ENCODE measurements at places on chromosomes 12 and 14.

GRCh38 chr12:107207931-107208525 is 114.7 kb upstream of the CRY1 start:
- H3K27ac ChIP-seq = no peak overlapping the region
- no peaks in the 10 kb centered on the region for H3K4me1 ChIP-seq
- H3K4me3 ChIP-seq = no peak overlapping the region
- H3K36me3 ChIP-seq = no peaks in the 10 kb centered on the region
- no peaks in the 10 kb centered on the region for H3K27me3 ChIP-seq
- no peak for DNase-seq

- DNase-seq = no peak
- H3K4me3 ChIP-seq = no peak overlapping the region
- H3K4me1 ChIP-seq = no peaks in the 10 kb centered on the region
- no peak overlapping the region for H3K27ac ChIP-seq
- peaks cover 15% of the 10 kb centered on the region for H3K36me3 ChIP-seq
These were observed 101.0 kb downstream of the RALGAPA1 start for GRCh38 chr14:35708062-35708461.

GRCh38 chr12:53128780-53129569 is 25.7 kb downstream of the SOAT2 start:
- H3K36me3 ChIP-seq = no peaks in the 10 kb centered on the region
- no peaks in the 10 kb centered on the region for H3K27me3 ChIP-seq
- no peak overlapping the region for H3K4me3 ChIP-seq
- no peaks in the 10 kb centered on the region for H3K4me1 ChIP-seq
- H3K27ac ChIP-seq = no peak overlapping the region
- DNase-seq = no peak

DNA sequence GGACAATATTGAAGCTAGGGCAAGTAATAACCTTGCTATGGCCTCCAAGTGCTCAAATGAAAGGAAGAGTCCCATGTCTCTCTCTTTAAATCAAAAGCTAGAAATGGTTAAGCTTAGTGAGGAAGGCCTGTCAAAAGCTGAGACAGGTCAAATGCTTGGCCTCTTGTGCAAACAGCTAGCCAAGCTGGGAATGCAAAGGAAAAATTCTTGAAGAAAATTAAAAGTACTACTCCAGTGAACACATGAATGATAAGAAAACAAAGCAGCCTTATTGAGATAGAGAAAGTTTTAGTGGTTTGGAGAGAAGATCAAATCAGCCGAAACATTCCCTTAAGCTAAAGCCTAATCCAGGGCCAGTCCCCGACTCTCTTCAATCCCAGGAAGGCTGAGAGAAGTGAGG is 84.1 kb upstream of the PLEKHA5 start:
- no peak overlapping the region for H3K4me3 ChIP-seq
- H3K27ac ChIP-seq = no peak overlapping the region
- H3K4me1 ChIP-seq = peaks cover 2% of the 10 kb centered on the region
- H3K36me3 ChIP-seq = no peaks in the 10 kb centered on the region

DNA sequence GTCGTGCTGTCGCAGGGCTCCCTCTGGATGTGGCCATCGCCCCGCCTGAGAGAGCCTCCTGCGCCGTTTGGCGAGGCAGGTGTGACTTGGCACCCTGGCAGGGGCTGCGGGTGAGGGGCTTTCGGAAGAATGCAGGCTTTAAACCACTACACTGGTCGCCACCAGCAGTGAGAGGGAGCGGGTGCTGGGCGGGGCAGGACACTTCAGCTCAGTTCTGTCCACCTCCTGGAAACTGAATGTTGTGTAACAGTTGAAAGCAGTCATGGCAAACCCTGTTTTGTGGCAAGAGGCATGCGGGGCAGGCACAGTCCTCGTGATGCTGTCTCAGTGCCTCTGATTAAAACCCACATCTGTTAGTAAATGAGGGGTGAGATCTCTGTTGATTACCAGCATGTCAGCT is 55.9 kb downstream of the AACS start:
- no peak overlapping the region for H3K4me3 ChIP-seq
- no peaks in the 10 kb centered on the region for H3K27me3 ChIP-seq
- DNase-seq = peak; percentile 61
- no peak overlapping the region for H3K27ac ChIP-seq
- peaks cover 17% of the 10 kb centered on the region for H3K36me3 ChIP-seq

DNA sequence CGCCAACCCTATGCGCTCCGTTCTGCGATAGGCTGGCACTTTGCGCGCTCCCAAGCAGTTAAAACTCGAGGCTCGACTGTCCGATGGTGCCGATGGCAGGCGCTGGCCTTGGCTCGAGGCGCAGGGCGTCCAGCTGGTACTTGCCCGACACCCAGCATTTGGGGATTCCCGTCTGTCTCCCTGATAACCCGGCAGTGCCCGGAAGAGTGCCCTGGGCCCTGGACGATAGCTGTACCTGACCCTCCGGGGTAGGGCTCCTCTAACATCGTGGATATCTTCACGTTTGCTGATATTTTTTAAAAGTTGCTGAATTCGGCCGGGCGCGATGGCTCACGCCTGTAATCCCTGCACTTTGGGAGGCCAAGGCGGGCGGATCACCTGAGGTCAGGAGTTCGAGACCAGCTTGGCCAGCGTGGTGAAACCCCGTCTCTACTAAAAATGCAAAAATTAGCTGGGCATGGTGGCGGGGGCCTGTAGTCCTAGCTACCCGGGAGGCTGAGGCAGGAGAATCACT is 908 bp upstream of the WIF1 start:
- H3K4me1 ChIP-seq = peaks cover 6% of the 10 kb centered on the region
- H3K27me3 ChIP-seq = peaks cover 42% of the 10 kb centered on the region
- DNase-seq = no peak
- H3K27ac ChIP-seq = no peak overlapping the region
- no peak overlapping the region for H3K4me3 ChIP-seq

GRCh38 chr12:91424506-91424905 is 241.9 kb upstream of the DCN start:
- H3K36me3 ChIP-seq = no peaks in the 10 kb centered on the region
- H3K4me1 ChIP-seq = no peaks in the 10 kb centered on the region
- no peak overlapping the region for H3K4me3 ChIP-seq
- no peak for DNase-seq
- H3K27ac ChIP-seq = no peak overlapping the region
- H3K27me3 ChIP-seq = no peaks in the 10 kb centered on the region

GRCh38 chr14:65334765-65335410 is 77.6 kb upstream of the FUT8 start:
- no peaks in the 10 kb centered on the region for H3K27me3 ChIP-seq
- DNase-seq = no peak
- peaks cover 40% of the 10 kb centered on the region for H3K4me1 ChIP-seq
- peak overlapping the region; percentile 66 for H3K27ac ChIP-seq
- no peak overlapping the region for H3K4me3 ChIP-seq
- H3K36me3 ChIP-seq = no peaks in the 10 kb centered on the region

DNA sequence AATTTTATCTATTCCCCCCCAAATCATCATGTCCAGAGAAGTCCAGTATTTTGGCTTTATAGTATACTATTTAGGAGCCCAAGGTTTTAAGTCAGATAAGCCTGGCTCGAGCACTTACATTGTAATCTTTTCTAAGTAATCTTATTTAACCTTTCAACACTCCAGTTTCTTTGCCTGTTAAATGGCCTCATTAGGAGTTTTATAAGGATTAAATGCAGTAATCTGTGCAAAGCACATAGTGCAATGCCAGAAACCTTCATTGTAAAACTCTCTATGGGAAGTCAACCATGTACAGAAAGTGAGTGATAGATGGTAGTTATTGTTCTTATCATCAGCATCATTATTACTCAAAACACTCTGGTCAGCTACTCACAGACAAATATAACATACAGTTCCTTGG is 1330.4 kb downstream of the SLC16A7 start:
- no peak for DNase-seq
- H3K27ac ChIP-seq = no peak overlapping the region
- no peaks in the 10 kb centered on the region for H3K27me3 ChIP-seq
- no peak overlapping the region for H3K4me3 ChIP-seq

- peaks cover 13% of the 10 kb centered on the region for H3K4me1 ChIP-seq
- DNase-seq = peak; percentile 75
- H3K4me3 ChIP-seq = peak overlapping the region; percentile 67
- no peaks in the 10 kb centered on the region for H3K36me3 ChIP-seq
These were observed 11.4 kb upstream of the DNAL1 start for GRCh38 chr14:73633116-73634010.

DNA sequence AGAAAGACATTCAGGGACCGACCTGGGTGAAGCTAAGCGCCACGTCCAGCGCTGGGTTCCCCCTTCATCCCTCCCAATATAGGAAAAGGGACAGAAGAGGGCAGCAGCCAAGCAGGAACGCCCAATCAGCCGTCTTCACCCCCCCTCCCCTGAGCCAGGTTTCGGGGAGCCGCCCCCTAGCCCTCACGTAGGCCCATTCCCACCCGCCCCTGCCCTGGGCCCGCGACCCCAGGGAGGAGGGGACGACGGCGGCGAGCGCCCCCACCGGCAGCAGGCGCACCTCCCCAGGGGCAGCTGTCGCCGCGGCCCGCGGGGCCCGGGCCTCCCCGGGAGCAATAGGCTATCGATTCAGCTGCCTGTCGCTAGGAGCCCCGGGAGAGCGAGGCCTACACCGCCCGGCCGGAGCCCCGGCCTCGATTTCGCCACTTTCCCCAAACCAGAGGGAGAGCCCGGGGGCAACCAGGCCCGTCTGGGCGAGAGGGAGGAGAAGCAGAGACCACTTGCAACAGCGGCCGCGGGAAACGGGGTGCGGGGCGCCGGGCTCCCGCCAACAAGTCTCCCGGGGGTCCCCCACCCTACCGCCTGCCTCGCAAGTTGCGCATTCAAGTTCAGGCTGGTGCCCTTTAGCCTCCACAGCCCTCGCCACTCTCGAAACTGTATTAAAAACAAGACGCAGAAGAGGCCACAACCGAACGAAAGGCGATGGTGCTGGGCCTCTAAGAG is 1.3 kb downstream of the DCAF5 start:
- no peaks in the 10 kb centered on the region for H3K27me3 ChIP-seq
- peak overlapping the region; percentile 93 for H3K27ac ChIP-seq
- DNase-seq = peak; percentile 84
- peak overlapping the region; percentile 75 for H3K4me3 ChIP-seq

- peak; percentile 71 for DNase-seq
- H3K27me3 ChIP-seq = peaks cover 53% of the 10 kb centered on the region
- peaks cover 60% of the 10 kb centered on the region for H3K4me1 ChIP-seq
- H3K4me3 ChIP-seq = peak overlapping the region; percentile 77
These were observed 2.5 kb upstream of the CCND2 start for GRCh38 chr12:4270831-4271716.

DNA sequence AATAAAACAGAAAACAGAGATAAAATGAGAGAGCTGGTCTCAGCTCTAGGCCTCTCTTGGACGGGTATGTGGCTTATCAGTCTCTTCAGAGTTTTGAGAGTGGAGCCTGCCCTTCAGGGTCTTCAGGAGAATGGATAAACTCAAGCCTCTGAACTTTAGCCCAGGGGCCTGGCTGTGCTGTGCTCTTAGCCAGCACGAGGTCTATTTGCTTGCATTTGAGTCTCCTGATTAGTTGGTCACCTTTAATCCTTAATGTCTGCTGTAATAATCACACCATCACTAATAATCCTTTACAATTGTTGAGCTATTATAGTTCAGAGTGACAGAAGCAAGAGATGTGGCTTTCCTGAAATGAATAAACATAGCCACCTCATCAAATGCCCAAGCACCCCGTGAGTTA is 24.3 kb downstream of the KRT80 start:
- no peak for DNase-seq
- no peaks in the 10 kb centered on the region for H3K27me3 ChIP-seq
- H3K27ac ChIP-seq = no peak overlapping the region
- no peaks in the 10 kb centered on the region for H3K36me3 ChIP-seq
- H3K4me3 ChIP-seq = no peak overlapping the region

DNA sequence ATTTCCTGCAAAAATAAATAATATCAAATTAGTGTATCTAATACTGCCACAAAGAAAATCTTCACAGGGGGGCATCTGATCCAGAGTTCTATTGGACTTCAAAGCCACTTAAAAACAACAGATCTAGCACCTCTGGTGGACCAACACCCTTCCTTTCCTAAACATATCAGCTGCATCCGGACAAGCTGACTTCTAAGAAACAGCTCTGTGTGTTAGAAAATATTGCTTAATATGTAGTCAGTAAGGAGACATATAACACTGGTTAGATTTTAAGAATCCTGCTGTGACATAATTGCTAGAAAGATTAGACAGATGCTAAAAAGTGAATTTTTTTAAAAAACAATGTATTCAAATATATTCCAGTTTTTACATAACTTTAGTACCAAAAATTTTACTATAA is 61.1 kb upstream of the PTPRB start:
- no peaks in the 10 kb centered on the region for H3K27me3 ChIP-seq
- no peak overlapping the region for H3K4me3 ChIP-seq
- DNase-seq = no peak
- no peak overlapping the region for H3K27ac ChIP-seq
- H3K4me1 ChIP-seq = no peaks in the 10 kb centered on the region

DNA sequence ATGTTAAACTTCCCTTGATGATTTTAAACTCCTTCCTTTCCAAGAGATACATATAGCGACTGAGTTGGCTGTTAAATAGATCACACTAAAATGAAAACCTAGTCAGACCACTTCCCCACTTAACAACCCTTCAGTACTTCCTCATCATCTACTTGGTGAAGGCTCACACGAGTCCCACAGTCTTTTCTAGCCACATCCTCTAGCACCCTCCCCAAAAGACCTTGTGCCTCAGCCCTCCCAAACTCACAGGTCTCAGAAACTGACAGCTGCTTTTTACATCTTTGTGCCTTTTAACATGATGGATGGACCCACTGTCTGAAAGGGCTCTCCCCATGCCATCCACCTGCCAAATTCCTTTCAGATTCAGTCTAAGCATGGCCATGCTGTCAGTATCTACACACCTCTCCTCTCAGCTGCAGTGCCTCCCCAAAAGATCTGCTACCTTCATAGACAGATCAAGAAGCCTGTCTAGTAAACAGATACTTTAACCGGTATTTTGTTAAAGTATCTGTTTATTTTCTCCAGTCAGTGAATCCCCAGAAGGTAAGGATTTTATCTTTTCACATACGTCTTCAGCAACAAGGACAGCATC is 65.1 kb upstream of the GPHB5 start:
- H3K27me3 ChIP-seq = no peaks in the 10 kb centered on the region
- no peak overlapping the region for H3K4me3 ChIP-seq
- H3K36me3 ChIP-seq = peaks cover 83% of the 10 kb centered on the region
- H3K4me1 ChIP-seq = no peaks in the 10 kb centered on the region

DNA sequence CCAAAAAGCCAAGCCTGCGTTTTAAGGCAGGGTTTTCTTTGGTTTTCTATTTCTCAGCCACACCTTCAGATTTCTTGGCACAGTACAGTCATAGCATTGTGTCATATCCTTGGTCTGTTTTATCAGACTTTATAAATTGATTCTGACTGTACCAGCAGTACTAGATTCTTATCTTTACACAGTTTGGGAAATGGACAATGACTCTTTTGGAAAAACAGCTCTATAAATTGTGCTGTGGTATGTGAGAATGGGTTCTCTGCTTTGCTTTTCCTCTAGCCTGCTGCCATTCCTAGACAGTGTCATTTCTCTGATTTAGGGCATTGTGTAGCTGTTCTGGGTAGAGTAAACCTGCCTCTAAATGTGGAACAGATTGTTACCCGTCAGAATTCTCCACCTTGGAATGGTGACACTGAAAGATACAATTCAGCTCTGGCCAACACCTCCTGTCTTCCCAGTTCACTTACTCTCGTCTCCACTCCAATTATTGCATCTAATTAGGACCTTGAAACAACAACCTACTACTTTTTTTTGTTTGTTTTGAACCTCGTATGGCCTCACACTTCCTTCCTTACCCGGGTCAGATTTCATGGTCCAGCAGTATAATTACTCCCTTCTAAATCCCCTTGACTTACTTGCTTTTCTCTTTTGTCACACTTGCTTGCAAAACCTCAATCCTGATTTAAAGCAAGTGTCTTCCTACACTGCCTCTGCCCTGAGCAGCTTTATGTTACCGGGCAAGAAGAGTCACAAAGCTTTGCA is 226.3 kb downstream of the ERC1 start:
- peaks cover 47% of the 10 kb centered on the region for H3K4me1 ChIP-seq
- no peak for DNase-seq
- no peak overlapping the region for H3K4me3 ChIP-seq
- no peaks in the 10 kb centered on the region for H3K36me3 ChIP-seq

- no peak for DNase-seq
- no peak overlapping the region for H3K4me3 ChIP-seq
These were observed 5.5 kb downstream of the SLC38A6 start for GRCh38 chr14:60986500-60986899.
